Activated CD8-positive, alpha-beta memory T cell treated with anti-CD3 and anti-CD28 coated beads for 1 hour (primary cell): ENCODE measurements at places on chromosomes 2 and 18.

DNA sequence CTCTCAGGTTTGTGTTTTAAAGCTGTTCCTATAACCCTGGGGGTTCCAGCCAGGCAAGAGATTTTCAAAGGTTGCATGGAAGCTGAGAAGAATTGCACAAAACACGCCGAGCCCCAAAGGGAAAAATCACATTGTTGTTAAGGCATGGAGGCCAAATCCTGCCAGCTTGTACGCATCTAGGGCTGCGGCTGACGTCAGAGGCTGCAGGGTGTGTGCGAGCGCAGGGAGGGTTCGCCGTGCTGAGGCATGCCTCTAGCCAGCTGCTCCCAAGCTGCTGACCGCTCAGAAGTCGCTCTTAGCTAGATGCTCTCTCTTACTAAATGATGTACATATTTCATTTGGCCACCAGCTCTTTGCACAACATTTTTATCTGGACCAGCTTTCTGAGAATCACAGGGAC, 191.8 kb downstream of the LPIN1 start:
- DNase-seq = no peak

GRCh38 chr2:100606332-100606725, 43.5 kb downstream of the PDCL3 start:
- DNase-seq = no peak

- no peak for DNase-seq
These were observed 317.9 kb upstream of the UBE2E3 start for GRCh38 chr2:180662521-180662920.

- no peak for DNase-seq
These were observed 258.6 kb upstream of the TANK start for GRCh38 chr2:160901613-160902012.

DNA sequence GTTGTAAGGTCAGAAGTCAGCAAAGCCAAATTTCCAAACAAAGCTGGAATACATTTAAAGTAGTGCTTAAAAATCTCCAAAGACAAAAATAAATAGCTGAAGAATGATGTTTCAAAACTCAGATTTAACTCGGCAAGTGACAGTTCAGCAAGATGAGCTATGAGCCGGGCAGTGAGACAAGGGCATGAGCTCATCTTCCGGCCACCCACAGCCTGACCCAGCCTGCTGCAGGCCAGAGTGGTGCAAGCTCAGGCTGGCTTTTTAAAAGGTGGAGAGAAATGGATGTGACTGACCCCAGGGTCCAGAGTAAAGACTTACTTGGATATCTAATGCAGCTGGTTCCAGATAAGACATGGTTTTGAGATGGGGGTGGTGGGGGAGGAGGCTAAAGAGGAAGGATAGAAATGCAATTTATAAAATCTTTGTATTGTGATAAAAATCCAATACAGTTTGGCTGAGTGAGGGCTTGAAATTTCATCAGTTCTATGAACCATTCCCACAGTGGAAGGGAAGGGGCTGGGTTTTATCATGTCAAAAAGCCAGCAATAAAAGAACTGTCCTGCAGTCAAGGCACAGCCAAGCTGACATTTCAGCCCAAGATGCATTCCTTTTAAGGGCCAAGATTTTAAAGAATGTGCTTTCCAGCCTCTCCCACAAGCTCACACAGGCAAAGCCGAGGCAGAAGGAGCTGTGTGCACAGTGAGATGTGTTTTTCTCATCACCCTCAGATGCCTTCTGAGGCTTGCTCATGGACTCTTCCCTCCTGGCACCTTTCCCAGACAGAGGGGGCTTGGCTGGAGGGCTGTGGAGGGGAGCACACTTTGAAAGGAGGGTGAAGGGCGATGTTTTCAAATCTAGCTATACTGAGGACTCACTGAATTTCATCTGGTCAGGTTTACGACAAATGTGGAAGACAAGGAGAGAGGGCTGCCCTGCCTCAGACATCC, 97.9 kb upstream of the KLHL29 start:
- no peak for DNase-seq

DNA sequence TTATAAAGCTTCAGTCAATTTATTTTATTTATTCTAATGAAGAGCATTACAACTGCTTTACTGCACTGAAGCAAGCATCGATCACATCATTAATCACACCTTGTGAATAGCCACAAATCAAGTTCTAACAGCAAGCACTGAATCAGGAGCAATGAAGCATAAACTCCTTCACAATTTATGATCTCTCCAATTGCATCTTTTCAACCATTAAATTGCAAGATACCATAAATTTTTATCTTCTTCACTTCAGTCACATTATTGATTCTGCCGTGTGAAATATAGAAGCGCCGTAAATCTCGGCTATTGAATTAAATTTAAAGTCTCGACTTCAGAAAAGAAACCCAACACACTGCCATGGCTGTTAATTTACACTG, 298.7 kb downstream of the CDCA7 start:
- DNase-seq = no peak

DNA sequence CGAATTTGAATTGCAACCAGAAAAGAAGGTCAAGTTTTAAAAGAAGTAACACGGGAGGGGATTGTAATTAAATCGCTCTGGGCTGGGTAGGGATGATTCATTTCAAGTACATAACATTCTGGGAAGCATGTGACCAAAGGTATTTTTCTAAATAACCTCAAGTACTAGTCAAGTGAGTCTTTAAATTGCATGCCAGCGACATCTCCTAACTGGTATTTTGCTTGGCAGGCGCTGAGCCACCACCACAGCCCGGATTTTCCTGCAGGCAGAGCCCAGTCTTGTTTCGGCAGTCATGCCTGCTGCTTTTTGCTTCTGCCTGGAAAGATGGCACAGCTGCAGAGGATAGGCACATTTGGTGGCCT, 33.7 kb upstream of the NPAS2 start:
- no peak for DNase-seq

DNA sequence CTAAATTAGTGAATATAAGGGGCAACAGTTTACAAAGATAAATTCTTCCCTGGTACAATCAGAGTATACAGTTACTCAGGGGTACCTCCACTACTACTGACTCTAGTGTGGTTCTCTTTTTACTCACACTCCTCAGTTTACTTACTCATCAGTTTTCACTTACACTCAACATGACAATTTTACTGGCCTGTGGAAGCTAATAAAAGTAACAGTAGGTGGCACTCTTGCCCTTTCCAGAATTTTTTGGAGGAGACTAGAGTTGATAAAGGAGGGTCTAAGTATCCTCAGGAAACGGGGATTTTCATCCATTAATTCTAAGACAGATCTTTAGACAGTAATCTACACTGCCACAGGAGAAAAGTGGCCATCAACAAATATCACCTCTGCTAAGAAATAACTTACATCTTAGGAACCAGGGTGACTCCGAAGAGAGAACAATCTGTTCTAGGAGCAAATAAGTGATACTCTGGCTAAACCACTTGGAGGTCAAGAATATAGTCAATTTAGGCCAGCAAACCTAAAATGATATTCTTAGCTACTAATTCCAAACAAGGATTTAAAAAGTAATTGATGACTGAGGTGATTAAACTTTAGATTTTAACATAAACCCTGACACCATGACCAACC, 61.3 kb downstream of the ATL2 start:
- DNase-seq = no peak

DNA sequence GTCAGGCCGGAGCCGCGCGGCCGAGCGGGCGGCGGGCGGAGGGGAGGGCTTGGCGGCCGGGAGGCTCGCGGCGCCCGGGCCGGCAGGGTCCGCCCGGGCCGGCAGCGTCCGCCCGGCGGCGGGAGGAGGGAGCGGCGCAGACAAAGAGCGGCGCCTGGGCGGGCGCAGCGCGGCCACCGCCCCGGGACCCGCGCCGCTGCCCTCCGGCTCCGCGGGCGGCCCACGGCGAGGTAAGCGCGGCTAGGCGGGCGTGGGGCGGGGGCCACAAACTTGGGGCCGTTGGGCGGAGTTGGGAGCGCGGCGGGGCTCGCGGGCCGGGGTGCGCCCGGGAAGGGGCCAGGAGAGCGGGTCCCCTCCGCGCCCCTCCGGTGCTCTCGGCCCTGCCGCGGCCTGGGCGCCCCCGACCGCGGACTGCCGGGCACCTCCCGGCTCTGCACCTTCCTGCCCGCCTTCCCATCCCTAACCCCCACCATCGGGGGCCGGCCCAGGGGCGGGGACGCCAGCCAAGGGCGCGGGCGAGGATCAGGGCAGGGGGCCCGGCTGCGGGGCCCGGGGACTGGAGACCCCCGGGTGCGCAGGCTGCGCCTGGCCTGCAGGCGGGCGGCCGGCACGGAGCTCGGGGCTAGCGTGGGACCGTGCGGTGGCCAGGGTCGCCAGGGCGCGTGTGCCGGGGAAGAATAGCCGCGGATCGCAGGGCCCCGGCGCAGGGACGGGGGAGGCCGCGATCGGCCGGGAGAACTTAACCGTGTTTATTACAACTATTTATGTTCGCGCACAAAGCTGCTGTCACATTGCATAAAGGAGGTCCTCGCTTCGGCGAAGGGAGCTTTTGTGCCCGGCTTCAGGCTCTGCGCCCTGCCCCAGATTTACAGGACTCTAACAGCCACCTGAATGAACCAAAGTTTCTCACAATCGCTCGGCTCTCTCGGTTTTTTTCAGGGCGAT, at the start of gene NCK2:
Gene NCK2, plus strand, starts transcription at position 4 of the 945 bp plus-strand sequence. CDS start 110,152 bp downstream, outside the sequence.
- DNase-seq = no peak

GRCh38 chr2:110124038-110124825, 8.6 kb upstream of the MALL start:
- DNase-seq = no peak

DNA sequence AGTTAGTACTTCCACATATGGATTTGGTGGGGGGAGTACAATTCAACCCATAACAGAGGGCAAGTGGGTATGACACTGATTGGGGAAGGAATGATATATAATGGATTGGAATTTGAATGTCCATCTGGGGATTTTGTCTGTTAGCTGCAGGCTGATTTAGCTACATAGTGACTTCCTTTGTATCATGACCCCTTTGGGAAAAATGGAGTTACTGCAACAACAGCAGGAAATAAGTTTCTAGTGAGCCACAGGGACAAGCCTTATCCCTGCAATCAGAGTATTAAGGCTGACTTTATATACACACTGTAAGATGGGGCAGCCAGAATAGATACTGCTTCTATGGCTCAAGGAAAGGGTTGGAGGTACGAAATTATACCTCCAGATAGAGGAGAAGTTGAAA, 404.4 kb upstream of the MEIS1 start:
- DNase-seq = no peak

- DNase-seq = no peak
These were observed 221.0 kb downstream of the CDH20 start for GRCh38 chr18:61554117-61554776.

- no peak for DNase-seq
These were observed 76.4 kb upstream of the ZEB2 start for GRCh38 chr2:144596073-144596871.

GRCh38 chr2:156540706-156541105, 104.5 kb downstream of the GPD2 start:
- no peak for DNase-seq

- DNase-seq = no peak
These were observed at the start of gene STON1 for GRCh38 chr2:48530033-48530811. Gene STON1, plus strand, starts transcription at chr2:48530154. Its CDS starts 50,480 bp downstream, at chr2:48580634.

- DNase-seq = no peak
These were observed 90.7 kb downstream of the ZNF516 start for GRCh38 chr18:76404345-76404831.

GRCh38 chr18:76434452-76434851, 60.6 kb downstream of the ZNF516 start:
- DNase-seq = no peak

DNA sequence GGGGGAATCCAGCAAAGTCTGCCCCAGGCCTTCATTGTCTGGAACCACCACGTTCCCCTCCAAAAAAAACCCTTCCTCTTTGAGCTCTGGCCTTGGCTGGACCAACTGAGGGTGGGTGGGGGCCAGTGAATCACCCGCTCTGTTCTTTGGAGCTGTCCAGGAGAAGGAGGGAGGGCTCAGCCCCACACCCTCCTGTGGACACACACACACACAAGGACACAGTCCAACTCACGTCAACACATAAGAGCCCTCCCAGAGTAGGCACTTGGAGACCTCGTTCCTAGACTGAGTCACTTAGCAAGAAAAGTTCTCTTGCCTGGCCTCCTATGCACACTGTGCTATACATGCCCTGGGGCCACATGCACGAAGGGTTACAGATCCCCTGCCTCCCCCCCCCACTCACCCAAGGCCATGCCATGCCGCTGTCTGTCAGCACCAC, 1.2 kb upstream of the TNS1 start:
- DNase-seq = no peak

- no peak for DNase-seq
These were observed 447.6 kb upstream of the TCF4 start for GRCh38 chr18:56035546-56035945.

DNA sequence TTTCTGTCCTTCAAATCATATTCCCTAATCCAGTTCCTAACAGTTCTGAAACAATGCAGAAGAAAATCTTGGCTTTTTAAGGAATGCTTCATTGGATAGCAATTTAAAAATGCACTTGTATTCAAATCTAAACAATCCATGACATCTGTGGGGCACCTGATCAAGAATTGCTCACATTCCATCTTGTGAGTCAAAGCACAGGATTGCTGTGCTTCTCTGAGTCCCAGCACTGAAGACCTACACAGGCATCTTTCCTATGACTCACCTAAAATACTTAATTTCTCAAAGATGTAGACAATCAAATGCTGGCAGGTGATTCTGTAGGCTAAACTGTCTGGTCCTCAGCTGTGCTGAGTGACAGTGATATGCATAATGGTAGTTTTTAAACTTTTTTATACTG, 10.1 kb upstream of the ATP8B1 start:
- no peak for DNase-seq

DNA sequence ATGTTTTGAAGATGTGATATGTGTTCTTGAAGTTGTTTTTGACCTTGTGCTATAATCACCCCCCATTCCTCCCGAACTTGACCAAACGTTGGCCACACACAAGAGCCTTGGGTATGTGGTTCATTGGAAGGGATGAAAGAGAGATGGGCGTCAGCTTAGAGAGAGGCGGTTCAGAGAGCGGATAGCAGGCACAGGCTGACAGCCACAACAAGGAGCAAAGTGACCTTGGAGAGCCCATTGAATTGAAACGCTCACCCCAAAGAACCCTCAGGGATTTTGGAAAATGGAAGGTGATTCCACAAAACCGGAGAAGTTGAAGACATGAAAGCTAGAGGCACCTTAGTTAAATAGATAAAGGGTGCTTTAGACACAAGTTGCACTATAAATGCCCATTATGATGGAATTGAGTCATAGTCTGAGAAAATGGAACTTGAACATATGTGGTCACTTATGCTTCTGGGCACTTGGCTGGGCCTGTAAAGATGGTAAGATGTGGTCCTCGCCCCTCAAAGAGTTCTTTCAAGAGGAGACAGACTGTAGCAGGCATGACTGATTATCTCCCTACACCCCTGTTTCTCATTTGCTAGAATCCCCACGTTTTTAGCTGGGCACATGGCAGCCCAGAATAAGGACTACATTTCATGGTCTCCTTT, 188.5 kb upstream of the HAAO start:
- no peak for DNase-seq

DNA sequence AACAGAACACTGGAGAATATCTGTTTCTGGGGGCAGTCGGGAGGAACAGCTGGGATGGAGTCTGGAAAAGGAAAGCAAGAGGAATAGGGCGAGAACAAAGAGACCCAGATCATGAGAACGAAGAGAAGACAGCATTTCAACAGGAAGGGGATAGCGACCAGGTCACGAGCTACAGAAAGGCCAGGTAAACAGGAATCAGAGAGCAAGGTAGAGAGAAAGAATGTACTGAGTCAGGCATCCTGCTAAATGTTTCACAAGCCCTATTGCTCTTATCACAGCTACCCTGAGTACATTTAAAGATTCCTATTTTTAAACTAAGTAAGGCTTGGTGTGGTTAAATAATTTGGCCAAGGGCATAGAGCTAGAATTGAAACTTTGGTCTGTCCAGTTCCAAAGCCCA, 254.9 kb upstream of the RAB12 start:
- DNase-seq = no peak
